DMS153 (cell line): ENCODE measurements at places on chromosomes 5 and 9.

DNA sequence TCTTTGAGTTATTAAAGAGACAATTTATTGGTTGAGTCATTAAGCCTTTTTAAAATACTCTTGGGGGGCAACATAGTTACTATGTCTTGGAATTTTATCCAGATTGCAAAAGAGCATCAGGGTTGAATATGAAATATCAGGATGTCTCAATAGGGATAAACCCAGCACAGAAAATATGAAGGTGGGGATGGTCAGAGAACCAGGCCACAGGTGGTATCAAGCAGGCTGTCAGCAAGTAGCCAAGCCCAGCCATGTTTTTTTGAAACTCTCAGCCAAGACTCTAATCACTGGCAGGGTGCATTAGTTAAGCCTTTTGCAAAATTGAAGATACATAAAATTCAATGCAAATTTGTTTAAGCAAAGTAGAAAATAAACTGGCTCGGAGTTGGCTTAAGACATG lies 468.9 kb downstream of the DTWD2 start:
- no peak for DNase-seq

DNA sequence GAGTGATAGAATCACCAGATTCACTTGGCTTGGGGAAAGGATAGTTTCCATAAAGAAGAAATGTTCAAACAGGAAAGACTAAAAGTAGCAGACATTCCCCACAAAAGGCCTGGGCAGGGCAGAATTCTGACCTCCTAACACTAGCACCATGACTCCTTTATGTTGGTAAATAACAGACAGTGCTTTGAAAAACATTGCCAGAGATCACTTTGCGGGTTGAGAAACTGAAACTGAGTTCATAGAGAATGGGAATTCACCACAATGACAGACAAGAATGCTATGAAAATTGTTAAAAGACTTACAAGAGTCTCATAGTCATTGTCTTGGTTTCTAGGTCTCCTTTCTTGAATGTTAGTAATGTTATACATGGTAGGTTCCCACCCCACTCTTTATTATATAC lies 172.5 kb upstream of the GLRA1 start:
- DNase-seq: no peak

- no peak for DNase-seq
Measured at GRCh38 chr5:180290568-180291233, 1.2 kb downstream of the MAPK9 start.

GRCh38 chr5:172943283-172943841 lies 15.9 kb upstream of the RPL26L1 start:
- DNase-seq: no peak

DNA sequence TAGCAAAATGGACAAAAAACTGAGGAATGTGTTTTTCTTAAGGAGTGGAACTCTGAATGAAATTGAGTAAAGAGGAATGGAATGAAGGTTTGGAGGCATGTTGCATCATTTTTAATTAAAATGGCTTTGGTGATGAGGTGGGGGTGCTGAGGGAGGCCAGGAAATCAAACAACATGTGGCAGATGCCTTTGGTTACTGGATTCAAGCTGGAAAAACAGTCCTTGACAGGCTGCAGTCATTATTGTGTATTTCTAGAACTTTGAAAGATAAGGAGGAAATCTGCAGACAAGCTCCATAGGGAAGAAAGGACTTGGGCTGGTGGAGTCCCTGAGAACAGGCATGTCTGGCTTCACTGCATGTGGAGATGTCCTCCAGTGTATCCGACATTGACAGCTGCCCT lies 203.5 kb upstream of the HAPLN1 start:
- DNase-seq: no peak

GRCh38 chr9:18855656-18856055 lies 177.4 kb downstream of the SAXO1 start:
- DNase-seq: no peak

DNA sequence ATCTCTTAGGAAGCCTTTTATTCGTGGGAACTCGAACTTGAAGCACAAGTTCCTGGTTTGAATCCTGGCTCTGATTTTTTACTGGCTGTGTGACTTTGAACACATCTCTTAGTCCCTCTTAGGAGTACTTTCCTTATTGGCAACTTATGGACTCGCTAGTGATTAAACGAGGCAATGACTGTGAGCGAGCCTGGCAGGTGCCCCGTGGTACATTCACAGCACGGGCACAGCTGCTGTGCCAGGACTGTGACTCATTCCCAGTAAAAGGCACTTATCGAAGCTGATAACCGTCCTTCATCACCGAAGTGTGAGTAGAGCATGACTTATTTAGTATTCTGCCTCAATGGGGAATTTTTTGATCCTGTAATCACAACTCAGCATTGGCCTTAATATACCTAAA lies 22.7 kb downstream of the CFAP90 start:
- DNase-seq: no peak

DNA sequence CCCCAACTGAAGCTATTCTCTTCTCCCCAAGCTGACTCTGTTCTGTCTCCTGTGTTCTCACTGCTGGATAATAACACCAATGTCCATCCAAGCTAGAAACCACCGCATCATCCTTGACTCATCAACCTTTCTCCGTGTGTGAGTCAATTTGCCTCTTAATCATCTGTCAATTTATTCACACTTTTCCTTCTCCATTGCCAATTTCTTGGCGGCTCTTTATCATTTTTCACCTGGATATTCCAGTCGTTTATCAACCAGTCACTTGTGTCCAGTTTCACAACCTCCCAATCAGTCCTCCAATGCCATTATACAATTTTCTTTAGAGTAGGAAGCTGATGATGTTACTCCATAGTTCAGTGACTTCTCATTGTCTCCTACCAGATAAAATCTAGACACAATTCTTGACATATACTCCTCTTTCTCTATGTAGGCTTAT lies 45.4 kb upstream of the LIFR start:
- no peak for DNase-seq

DNA sequence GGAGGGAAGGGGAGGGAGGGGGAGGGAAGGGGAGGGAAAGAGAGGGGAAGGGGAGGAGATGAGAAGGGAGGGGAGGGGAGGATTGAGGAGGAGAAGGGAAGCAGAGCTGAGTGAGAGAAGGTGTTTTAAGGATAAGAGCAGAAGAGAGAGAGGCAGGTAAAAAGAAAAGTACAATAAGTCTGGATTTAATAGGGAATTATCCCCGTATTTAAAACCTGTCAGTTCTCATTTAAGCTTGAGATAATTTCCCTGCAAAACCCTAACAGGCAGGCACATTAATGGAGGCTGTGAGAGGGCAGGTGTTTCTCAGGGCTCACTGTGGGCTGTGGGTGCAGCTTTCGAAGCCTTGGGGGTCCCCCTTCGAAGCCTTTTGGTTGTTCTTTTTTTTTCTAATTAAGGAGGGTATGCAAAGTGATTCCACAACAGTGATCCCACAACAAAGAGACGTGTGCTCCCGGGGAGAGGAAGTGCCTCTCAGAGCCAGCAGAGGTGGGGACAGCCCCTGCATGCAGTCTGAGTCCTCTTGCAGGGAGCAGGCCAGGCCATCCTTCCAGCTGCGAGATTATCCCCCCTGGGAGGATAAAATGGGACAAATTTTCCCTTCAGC lies 317.9 kb upstream of the IRX1 start:
- no peak for DNase-seq

DNA sequence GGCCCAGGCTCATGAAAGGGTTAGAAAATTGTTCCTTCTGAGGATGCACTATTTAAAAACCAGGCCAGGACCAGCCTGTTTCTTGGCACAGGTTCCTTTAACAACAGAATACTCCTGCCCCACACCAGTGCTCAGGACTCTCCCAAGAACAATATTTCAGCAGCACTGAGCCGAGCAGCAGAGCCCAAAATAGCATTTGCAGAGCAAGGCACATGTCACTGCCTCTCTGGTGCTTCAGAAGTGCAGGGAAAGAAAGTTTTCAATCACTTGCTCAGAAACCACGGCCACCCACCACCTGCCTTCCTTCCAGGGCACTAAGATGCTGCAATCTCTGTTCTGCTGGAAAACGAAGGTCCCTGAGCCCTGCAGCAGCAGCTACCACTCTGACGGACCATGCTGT lies 77.6 kb downstream of the SIL1 start:
- no peak for DNase-seq

- no peak for DNase-seq
Measured at GRCh38 chr5:93915142-93915553, 173.7 kb upstream of the POU5F2 start.

- no peak for DNase-seq
Measured at GRCh38 chr9:38318759-38319495, 73.6 kb upstream of the ALDH1B1 start.

- DNase-seq: no peak
Measured at GRCh38 chr9:82208741-82209450, 220.3 kb downstream of the SPATA31D1 start.

GRCh38 chr5:87946271-87946670 lies 322.4 kb downstream of the TMEM161B start:
- no peak for DNase-seq

GRCh38 chr5:17180330-17180843 lies 37.0 kb upstream of the BASP1 start:
- no peak for DNase-seq

DNA sequence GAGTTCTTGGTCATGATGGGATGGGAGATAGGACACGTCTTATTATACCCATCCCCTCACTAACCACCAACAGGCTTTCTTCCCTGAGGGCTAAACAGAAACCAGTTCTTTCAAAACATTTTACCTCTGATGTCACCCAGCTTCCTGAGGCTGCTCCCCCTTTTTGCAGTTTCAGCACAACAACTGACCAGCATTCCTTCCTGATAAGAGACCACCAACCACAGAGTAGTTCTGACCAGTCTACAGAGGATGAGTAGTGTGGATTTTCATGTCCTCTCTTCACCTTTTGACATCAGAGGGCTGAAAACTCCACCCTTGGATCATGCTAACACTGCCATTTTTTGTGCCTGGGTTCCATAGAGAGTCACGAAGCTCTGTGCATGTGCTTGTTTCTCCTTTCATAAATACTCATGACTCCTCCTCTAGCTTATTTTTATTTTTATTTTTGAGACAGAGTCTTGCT lies 82.6 kb downstream of the OSTF1 start:
- DNase-seq: no peak

GRCh38 chr9:129109537-129109903 lies 1.1 kb downstream of the CRAT start:
- no peak for DNase-seq

DNA sequence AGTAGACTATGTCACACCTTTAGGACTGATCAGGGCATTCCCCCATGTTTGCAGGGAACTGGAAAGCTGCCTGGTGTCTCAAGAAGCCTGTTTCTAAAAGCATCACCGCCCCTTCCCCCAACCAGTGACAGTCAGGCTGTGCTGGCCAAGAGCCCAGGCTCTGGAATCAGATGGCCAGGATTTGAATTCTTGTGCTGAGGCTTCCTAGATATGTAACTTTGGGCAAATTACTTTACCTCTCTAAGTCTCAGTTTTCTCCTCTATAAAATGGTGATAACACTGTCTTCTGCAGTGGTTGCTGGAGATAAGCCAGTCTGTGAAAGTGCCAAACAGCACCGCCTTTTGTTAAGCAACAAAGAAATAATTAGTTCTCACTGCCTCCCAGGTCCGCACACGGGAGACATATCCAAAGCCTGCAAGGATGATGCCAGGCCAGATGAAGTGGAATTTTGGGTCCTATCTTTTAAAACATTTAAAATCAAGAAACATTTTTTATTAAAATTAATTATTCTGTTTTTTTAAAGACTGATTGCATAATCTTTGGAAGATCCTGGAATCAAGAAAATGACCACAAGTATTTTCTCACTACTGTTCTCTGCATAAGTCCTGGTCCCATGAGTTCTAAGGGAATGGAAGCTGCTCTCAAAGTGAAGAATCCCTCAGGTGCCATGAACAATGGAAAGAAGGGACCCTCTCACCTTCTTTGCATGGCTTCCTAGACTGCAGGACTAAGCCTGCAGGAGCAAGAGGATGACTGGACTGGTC lies 13.9 kb downstream of the SLC31A2 start:
- DNase-seq: no peak

- no peak for DNase-seq
Measured at GRCh38 chr5:129022599-129022998, 57.3 kb downstream of the SLC27A6 start.

GRCh38 chr5:74167206-74167929 lies 473.2 kb downstream of the ENC1 start:
- DNase-seq: no peak

GRCh38 chr9:115649991-115650472 lies 503.6 kb upstream of the PAPPA start:
- no peak for DNase-seq

DNA sequence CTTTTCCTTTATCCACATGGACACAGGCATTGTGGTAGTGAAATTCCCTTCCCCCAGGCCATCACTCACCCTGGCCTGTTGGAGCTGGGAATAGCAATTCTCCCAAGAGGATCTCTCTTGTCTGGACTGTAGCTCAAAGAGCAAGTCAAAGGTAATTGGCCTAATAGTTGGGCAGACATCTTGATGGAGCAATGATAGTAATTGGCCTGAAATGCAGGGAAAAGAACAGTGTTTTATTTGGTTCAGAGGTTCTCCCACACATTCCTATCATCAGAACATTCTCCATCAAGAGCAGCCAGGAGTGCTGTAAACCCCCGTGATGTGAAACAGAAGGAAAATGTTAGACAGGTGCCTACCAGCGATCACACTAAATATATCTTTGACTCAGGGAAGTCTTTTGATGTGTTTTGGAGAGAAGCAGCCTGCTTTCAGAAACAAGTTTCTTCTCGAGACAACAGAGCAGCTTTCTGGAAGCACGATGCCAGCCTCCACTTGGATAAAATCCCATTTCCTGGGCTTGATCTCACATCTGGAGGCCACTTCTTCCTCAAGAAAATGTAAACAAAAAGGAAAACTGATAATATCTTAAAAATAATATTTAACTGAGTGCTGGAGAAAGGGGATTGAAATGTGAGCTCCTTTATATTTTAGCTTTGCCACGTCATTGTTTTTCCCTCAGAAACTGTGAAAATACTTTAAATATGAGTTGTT lies 198.1 kb upstream of the WWC1 start:
- no peak for DNase-seq

- no peak for DNase-seq
Measured at GRCh38 chr5:102782217-102782872, 27.2 kb downstream of the PAM start.

GRCh38 chr9:20853866-20854265 lies 169.8 kb downstream of the FOCAD start:
- DNase-seq: no peak

GRCh38 chr5:90949469-90950358 lies 391.1 kb downstream of the ADGRV1 start:
- no peak for DNase-seq

GRCh38 chr5:79898611-79899010 lies 92.5 kb downstream of the MTX3 start:
- DNase-seq: no peak

GRCh38 chr9:96618209-96619123 lies 1.2 kb downstream of the CDC14B start:
- peak; percentile 20 for DNase-seq
